ENCODE measurements at places on chromosomes 3 and 15.

- DNase-seq, result no peak
Observed at GRCh38 chr3:177478170-177478867, 281.0 kb upstream of the TBL1XR1 start.

DNA sequence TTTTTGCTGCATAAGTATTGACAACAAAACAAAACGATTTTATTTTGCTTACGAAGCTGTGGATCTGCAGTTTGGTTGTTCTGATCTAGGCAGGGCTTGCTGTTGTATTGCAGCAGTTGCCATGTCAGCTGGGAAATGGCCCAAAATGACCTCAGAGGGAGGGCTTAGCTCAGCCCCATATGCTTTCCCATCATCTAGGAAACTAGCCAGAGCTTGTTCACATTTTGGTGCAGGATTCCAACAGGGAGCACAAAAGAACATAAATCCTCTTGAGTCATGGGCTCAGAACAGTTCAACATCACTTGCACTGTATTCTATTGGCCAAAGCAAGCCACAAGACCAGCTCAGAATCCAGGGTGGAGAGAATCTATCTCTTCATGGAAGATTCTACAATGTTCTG, 42.2 kb upstream of the ROBO2 start:
- no peak for DNase-seq

DNA sequence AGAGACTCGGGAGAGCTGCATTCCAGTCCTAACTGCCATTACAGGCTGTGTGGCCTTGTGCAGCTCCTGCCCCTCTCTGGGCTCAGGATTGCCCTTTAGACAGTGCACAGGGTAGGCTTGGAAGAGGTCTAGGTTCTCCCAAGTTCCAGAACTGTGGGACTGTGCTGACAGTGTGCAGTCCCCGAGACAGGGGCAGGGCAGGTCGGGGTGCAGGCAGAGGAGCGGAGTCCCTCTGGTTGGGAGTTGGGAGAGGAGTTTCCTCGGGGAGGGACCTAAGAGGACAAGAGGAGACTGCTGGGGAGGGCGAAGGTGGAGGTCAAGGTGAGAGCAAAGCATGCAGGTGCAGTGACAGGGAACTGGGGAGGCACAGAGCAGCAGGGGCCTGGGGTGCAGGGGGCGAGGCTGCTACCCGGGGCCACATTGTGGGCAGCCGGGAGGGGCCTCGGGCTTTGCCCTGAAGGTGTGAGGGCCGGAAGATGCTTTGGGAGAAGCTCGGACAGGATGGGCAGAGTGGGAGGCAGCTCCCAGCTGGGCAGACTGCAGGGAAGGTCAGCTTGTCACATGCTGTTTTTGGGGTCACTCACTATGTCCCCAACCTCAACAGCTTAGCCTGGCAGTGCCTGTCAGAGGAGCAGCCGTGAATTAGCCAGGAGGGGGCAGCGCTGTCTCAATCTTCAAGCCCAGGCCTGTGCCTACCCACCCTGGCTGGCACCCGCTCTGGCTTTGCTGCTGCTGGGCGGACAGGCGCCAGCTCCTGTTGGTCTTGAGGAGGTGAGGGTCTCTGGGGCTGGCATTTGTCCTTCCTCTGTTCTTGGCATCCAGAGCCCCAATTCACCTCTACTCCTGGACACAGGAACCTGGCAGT, 15.4 kb upstream of the CSPG4 start:
- DNase-seq, result no peak

DNA sequence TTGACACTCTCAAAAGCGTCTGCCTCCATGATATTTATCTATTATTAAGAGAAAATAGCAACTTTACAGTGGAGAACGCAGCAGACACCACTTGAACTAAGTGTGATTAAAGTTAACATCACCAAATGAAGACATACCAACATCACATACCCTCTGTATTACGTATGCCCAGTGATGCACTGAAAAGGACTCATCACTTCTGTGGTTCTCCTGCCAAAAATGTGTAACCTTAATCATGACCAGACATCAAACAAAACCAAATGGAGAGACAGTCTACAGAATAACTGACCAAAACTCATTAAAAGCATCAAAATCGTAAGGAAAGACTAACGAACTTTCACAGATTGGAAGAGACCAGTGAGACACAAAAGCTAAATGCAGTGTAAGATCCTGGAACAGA, 103.2 kb downstream of the PPP2R3A start:
- no peak for DNase-seq

DNA sequence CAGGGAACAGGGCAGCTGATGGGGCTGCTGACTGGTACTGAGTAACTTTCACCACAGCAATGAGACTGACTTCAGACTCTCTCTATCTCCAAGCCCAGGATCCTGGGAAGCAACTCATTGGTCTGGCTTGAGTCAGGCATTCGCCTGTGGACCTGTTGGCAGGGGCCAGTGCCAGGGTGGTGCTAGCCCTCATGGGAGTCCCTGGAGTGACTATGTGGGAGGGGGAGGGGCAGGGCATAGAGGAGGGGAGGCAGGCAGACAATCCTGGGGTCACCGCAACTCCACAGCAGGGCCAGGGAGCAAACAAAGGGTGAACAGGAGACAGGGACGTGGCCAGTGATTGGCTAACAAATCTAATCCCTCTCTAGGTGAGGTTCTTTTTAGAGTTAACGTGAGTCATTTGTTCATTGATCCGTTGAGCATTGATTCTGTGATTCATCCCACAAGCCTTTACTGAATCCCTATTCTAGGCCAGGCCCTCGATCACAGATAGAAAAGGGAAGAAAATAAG, 71.8 kb downstream of the CEMIP start:
- DNase-seq, result no peak

DNA sequence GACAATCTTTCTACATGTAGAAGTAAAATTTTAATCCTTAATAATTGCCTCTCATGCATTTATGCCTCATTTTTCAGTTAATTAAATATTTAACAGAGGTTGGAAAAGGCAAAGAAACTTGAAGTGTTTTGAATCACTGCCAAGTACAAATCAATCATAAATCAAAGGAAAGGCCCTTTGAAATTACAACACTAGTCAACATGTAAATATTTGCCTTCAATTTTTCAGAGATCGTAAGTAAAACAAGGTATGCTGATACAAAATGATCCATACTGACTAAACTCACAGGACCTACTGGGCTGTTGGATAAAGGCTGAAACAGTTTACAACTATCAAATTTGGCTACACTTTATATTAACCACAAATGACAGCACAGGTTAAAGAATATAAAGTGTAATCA, 33.9 kb downstream of the ZBBX start:
- DNase-seq, result no peak

- DNase-seq, result no peak
Observed at GRCh38 chr3:85498177-85498576, 539.4 kb downstream of the CADM2 start.

DNA sequence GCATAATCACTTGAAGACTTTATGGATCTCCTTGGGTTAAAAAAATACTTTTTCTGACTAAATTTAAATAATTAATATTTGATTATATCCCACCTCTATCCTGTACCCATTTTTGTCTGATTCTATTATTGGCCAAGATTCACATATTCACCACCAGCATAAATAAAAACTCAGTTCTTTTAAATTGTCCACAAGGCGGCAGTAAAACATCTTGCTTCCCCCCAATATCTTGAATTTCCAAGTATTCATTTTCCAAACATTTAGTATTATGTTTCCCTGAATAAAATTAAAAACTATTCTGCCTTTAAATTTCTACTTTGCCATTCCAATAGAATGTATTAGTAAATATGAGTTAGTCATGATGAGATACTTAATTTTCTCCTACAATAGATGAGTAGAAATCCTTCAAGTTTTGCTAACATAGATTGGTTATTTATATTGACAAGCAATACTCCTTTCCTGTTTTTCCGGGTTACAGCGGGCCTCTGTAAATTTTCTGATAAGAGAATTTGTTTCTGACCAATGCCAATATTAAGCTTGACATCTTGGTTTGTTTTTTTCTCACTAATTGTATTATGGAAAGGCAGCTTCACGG, 218.7 kb upstream of the MDFIC2 start:
- no peak for DNase-seq

DNA sequence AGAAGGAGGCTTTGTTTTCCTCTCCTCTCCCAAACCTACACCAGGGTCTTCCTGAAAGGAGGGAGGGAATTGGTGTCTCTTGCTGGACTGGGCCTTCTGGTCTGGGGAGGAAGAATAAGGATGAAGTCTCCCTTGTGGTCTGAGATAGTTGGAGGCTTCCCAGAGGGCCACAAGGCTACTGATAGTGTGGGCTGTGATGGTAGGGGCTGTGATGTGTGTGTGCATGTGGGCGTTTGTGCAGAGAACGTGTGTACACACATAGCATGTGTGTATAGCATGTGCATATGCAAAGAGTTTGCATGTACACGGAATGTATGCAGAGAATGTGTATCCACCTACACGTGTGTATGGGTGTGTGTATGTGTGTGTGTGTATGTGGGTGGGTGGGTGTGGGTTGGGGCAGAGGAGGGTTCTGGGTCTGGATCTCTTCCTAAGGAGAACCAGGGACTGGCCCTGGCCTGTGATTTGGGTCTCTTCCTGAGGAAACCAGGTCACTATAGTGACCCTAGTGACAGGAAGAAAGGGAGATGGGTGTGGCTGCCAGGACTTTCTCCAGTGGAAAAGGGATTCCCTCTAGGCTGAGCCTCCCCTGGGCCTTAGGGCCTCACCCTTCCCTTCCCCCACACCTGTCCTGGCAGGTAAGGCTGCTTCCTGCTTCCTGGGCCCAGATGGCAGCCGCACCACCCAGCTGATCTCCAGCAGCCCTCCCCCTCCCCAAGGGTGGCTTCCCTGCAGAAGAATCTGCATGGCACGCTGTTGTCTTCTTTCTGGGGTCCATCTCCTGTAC, 1.7 kb downstream of the FLNB start:
- DNase-seq, result no peak

DNA sequence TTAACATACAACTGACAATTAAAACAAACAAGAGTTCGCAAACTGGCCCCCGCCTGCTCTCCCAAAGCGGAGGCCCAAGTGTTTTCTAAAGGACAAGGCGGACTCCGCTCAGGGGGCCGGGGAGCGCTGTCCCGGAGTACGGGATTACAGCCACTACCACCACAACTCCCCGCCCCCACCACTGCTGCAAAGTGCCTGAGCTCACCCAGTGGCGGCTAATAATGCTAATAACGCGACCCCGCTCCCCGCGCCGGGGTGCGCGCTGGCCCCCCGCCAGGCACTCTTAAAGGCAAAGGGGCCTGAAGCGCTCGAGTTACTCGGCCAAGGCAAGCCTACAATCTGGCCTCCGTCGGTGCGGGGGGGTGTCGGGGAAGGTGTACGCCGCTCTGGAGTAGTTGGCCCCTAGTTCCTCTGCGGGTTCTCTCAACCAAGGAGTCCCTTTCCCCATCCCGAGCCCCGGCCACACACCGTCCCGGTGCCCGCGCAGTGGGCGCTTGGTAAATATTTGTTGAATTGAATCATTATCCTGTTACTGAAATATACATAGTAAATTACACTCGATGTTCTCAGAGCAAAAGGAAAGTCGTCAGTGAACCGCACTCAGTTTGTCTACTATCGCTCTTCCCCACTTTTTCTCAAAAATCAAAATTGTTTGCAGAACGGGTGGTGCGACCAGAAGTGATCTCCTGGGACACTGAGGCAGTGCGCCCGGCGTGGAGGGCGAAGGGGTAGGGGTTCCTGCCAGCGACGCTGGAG, 827 bp downstream of the WNT5A start:
- DNase-seq, result no peak

GRCh38 chr15:36358094-36358493, 221.3 kb upstream of the CDIN1 start:
- DNase-seq, result no peak

- peak; percentile 21 for DNase-seq
Observed at GRCh38 chr3:11059090-11059798, 66.7 kb downstream of the SLC6A1 start.
